ENCODE measurements at places on chromosomes 4 and X.

DNA sequence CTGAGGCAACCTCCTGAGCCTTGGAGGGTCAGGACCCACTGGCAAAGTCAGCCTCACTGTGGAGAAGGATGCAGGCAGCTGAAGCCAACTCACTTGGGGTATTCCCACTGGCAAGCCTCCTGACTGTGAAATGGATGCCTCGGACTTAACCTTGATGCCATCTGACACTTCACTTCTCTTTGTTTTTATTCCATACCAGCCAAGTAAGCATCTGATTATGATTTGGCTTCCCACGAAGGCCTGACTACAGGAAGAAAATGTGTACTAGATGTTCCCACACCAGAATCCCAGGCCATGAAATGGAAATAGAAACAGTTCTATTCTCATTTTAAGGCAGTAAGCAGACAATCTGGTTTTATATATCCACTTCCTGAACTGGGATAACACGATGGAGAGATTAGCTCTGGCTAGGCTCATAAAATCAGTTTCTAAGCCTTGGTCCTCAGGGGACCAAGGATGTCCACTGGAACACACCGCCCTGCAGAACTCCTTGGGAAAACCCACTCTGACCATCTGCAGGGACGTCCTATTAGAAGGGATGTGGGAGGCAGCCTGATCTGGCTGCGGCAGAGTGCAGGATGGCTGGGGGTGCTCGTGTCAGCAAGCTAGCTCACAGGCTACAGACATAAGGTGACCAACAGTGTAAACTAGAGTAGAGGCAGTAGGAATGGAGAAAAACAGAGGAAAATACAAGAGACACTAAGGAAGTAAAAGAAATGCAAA, 89.3 kb downstream of the TSPAN5 start:
- DNase-seq: no peak

DNA sequence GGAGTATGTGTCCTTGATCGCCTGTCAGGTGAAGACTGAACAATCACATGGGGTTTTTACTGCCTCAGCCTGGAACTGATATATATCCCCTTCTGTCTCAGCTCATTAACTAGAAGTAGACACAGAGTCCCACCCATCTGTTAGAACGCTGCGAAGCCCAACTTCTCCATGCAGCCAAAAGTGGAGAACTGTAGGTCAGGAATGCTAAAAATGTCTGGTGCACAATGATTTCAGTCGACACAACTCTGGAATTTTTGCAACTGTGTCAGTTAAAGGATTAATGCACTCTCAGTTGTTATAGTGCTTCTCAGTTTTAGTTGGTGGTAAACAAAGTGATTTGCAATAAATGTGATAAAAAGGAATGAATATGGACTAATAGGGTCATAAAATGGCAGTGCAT, 287.2 kb downstream of the INPP4B start:
- no peak for DNase-seq

- DNase-seq: no peak
Observed at GRCh38 chr4:11710453-11711093, 281.9 kb upstream of the HS3ST1 start.

DNA sequence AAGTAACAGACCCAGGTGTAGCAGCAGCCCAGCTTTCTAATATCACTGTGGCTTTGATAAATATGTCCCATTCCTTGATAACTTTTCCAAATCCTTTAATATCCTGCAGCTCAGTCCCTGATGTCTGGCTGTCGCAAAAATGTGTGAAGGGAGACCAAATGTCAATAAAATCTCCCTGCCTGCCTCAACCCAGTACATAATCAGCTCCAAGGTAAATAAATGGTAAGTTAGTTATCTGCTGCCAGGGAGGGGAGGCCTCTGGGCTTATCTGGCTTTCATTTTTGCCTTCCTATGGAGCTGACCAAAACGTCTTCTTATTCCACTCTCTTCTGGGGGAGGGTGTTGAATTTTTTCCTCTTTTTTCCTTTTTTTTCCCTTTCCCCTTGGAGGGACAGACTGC, 630.6 kb downstream of the MID1IP1 start:
- DNase-seq: peak; percentile 0

- no peak for DNase-seq
Observed at GRCh38 chr4:3401436-3402171, 40.2 kb upstream of the HGFAC start.

All from NCI-H774 (cell line).